CD4-positive, alpha-beta T cell treated with Interleukin-21 for 1 hour (primary cell): ENCODE measurements at places on chromosomes 3 and 15.

DNA sequence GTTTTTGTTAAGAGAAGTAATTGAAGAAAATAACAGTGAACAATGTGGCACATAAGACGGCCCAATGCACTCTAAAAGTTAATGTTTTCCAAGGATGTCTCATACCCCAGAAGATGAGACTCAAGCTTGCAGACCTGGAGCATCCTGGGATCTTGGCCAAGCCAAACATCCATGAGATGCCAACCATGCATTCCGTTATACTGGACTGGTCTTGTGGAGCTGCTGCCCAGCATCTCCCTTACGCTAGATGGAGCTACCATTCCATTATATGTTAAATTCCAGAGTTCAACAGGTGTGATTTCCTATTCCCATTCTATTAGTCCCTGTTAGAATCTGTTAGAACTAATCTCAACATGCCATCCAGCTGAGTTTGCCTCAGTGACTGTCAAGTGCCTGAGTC, 181.8 kb downstream of the PDCD6IP start:
- peak; percentile 1 for DNase-seq

DNA sequence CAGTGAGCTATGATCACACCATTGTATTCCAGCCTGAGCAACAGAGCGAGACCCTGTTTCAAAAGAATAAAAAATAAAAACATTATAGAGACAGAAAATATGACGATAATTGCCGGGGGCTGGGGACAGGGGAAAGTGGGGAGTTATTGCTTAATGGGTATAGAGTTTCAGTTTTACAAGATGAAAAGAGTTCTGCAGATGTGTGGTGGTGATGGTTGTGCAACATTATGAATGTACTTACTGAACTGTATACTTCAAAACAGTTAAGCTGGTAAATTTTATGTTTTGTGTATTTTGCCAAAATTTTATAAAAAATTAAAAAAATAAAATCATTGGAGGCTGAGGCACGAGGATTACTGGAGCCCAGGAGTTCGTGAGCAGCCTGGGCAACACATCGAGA, 24.8 kb upstream of the ZNF774 start:
- no peak for DNase-seq

- DNase-seq, result peak; percentile 88
These were observed at the start of gene NEK4 for GRCh38 chr3:52770496-52771333. Gene NEK4 (minus strand): TSS chr3:52770940. CDS start chr3:52770746, 194 bp downstream.

DNA sequence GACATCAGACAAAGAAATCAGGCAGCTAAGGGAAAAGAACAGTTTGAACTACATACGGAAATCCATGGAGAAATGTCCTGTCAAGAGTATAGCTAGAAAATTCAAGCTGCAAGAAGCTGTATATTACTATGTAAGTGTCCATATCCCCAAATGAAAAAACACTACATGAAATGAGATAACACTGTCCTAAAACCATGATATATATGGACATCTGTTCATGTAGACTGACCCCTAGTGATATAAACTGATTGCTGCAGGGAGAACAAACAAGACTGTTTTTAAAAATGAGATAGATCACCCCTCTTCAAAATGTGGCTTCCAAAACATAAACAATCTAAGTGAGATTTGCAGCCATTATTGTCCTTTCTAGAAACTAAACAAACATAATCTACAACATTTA, 985.6 kb downstream of the EPHA3 start:
- DNase-seq, result no peak

DNA sequence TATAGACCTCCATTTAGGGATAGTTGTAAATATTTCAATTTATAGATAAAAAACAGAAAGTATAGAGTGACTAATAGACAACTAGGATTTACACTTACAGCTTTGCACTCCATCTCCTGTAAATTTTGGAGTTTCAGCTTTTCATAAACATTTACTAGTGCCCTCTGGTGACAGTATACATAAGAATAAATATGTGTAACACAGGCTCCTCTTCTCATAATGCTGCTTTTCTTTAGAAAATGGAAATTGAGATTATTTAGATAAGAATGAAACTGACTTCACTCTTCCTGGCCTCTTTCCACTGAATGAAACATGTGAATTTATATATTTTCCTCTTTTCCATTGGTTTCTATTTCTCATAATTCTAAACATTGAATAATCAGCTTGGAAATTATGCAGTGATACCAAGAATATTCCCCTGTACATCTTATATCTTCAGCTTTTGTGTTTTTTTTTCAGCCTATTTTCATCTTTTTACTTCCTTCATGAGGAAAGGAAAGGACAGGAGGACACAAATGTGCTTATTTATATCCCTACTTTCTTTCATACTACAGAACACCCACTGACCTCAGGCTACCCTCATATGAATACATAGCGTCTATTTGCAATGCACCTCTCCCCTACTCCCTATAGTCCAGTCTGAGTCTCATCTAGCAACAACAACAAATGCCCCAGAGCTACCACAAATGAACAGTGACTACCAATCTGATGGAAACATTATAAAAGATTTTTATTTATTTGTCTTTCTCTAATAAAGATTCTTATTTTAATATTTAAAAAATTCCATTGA, 103.1 kb upstream of the CCDC39 start:
- no peak for DNase-seq

DNA sequence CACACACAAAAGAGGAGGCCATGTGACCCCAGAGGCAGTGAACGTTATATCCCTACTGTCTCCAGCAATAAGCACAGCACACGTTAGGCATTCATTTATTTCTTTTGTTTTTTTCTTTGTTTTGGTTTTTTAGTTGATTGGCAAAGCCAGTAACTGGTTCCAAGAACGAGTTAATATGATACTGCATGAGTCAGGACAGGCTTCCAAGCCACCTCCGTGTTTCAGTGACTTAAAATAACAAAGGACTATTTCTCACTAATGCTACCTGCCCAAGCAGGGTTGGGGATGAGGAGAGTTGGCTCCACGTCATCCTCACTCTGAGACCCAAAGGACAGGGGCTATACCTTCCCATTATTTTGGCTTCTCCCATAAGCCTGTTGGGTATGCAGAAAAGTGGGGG, 130.5 kb downstream of the ST8SIA2 start:
- DNase-seq, result no peak

DNA sequence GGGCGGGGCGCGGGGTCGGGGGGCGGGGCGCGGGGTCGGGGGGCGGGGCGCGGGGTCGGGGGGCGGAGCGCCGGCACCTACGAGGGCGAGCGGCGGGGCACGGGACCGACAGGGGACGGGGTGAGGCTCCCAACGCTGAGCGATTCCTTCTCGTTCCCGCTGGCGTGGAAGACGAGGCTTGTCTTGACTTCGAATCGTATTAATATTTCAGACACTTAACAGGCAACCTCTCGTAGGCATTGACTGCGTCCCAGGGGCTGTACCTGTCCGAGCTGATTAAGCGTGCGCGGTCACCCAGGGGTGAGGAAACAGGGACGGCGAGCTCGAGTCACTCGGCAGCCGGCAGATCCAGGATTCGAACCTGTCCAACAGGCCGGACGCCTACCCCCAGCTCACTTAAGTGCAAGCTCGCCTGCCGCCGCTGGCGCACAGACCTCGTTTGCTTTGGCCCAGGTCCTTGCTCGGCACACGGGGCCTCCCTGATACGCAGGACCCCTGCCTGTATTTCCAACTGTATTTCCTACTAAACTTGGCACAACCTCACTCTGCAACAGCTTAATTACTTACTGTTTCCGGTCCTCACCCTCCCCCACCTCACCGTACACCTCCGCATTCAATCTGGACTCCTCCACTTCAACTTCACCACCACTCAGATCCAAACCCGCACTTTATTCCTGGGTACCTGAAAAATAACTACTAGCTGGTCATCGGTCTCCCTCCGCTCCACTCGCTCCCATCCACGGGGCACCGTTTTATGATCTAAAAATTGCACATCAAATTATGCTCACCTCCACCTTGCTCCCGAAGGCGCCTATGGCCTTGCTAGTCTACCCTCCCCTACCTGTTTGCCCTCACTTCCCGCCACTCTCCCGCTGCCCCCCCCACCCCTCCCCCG, 722 bp upstream of the ZXDC start:
- no peak for DNase-seq

DNA sequence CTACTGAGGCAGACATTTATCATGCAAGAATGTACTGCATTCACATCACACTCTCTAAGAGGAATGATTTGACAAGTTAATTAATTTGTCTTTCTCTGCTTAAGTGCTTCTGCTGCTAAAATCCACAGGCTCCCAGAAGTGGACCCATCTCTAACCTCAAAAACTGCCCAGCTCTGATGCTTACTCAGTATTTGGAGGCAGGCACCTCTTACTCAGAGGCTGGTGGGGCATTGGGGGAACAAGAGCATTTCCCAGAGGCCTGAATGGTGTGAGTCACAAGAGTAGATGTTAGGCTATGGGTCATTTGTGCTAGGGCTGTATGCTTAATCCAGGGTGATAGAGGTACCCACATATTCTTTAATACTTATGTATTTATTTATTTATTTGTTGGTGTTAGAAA, 34.4 kb upstream of the HCN4 start:
- DNase-seq, result no peak

- no peak for DNase-seq
These were observed 101.0 kb downstream of the DNASE1L3 start for GRCh38 chr3:58109752-58110151.

DNA sequence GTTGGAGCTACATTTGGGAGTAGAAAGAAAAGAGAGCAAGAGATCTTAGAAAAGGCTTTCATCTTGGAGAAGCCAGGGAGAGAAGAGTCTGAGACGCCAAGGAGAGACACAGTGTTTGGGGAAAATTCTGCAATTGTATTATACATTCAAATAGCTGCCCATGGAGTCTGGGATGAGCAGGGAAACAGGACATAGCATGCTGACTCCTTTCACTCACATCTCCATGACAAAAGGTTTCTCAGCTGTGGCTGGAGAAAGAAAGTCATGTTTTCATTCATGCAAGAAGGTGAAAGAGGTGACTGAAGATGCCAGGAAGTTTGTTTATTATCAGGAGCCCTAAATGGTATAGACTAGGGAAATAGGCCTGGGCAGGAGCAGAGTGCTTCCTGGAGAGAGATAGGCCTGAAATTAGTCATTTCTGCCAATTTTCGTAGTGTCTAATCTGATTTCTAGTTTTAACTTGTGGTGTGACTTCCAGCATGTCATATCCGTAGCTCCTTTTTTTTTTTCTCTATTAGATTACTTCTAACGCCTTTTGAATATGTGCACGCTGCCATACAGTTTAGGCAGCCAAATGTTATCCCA, 34.1 kb downstream of the ACP3 start:
- no peak for DNase-seq

- no peak for DNase-seq
These were observed 314.7 kb upstream of the ICE2 start for GRCh38 chr15:60793656-60794055.

- no peak for DNase-seq
These were observed 7.3 kb downstream of the CSRNP1 start for GRCh38 chr3:39146083-39146501.

GRCh38 chr3:44012160-44012899, 229.4 kb upstream of the TOPAZ1 start:
- DNase-seq, result no peak

- DNase-seq, result no peak
These were observed 42.5 kb downstream of the TKT start for GRCh38 chr3:53213276-53213675.

GRCh38 chr3:6321999-6322398, 538.9 kb upstream of the GRM7 start:
- no peak for DNase-seq

DNA sequence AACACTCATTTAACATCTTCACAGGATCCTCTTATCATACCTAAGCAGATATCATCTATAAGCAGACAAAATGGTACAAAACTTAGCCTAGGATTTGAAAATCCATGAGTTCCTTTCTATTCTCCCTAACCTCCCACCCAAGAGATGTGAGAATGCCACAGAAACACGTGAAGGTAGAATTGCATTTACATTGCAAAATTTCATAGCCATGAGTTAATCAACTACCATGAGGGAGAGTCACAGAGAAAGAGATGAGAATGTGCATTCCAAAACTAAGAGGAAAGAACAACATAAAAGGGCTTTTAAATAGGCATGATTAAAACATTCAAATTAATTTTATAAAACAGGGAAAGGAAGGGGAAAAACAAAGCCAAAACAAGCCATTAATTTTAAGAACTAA, 806.2 kb downstream of the NTRK3 start:
- DNase-seq, result no peak

- DNase-seq, result no peak
These were observed 18.0 kb upstream of the RAB7A start for GRCh38 chr3:128707928-128708494.

- DNase-seq, result no peak
These were observed 19.5 kb downstream of the ACVR2B start for GRCh38 chr3:38473229-38473628.

- DNase-seq, result no peak
These were observed 485.4 kb downstream of the CNTN3 start for GRCh38 chr3:74129056-74129455.

- DNase-seq, result no peak
These were observed 21.6 kb upstream of the ALCAM start for GRCh38 chr3:105345156-105345555.

DNA sequence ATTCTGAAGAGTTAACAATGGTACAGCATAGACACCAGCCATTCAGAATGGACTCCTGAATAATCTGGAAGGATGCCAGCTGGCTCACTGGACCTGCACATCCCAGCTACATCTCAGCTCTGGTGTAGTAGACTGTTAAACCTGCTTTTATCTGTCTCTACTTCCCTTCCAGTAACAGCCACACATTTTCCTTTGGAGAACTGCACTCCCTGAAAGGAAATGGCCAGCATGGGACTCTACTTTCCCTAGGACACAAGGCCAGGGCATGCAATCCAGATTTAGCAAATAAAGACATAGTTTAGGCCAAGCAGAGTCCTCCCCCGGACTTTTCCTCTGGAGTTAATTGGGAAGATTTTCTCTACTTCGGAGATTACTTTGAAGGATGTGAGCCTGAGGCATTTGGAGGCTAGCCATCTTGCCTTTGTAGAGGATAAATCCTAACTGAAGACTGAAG, 82.7 kb upstream of the TCF12 start:
- no peak for DNase-seq

- no peak for DNase-seq
These were observed 18.2 kb downstream of the LOXL1 start for GRCh38 chr15:73944161-73945129.

DNA sequence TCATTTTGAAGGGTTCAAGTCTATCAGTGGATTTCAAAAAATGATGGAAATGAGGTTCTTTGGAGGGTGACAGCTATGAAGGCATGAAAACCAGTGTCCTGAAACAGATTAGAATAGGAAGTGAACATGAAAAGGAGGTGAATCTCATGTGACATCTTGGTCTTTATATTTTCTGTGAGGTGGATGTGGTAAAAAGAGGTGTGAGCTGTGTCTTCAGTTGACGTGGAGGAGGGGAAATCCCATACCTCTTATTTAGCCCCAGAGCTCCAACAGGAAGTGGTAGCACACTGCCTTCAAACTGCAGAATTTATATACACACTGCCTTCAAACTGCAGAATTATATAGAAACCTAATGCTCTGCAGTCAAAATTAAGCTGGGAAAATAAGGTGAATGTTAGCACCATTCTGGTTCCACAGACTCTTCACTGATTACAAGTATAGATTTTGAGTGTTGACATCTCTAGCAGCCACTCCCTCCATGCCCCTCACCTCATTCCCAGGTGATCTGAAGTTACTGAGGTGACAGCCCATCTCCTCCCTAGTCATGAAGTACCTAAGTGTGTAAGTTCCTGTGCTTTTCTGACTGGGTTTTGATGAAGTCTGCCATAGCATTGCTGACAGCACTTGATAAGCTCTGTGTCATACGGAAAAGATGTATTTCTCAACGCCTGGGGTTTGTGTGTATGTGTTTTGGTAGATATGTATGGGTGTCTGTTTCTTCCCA, 2.7 kb downstream of the RAB8B start:
- DNase-seq, result peak; percentile 91
